ENCODE measurements at places on chromosomes 16 and 17. TPM values are rescaled to one million over a fixed set of nuclear protein-coding genes. Genes with fewer than 3 reads are reported as not detected.

The TBC1D3E gene
- not detected for total RNA-seq

The LAT gene
- total RNA-seq = 8.6 TPM

The PRR35 gene
- not detected for total RNA-seq

The COG4 gene
- total RNA-seq = 35.5 TPM

The ITGAX gene
- total RNA-seq = 0.42 TPM

The SLC52A1 gene
- total RNA-seq = not detected

The KRT33B gene
- not detected for total RNA-seq

The SPN gene
- 0.89 TPM for total RNA-seq

The TPSG1 gene
- 0.23 TPM for total RNA-seq

The SLFN11 gene
- 66.6 TPM for total RNA-seq

The PDPK1 gene
- total RNA-seq = 10.5 TPM

The MYH8 gene
- total RNA-seq = not detected

The CLEC19A gene
- not detected for total RNA-seq

The HBM gene
- total RNA-seq = not detected

The CSF3 gene
- total RNA-seq = 0.29 TPM

The CACNG3 gene
- total RNA-seq = not detected

The NUDT21 gene
- total RNA-seq = 128 TPM

The VWA3A gene
- not detected for total RNA-seq

The C1QTNF8 gene
- not detected for total RNA-seq

The EZH1 gene
- total RNA-seq = 6.8 TPM

The TP53TG3F gene
- 0.29 TPM for total RNA-seq

The SCARF1 gene
- total RNA-seq = 2.1 TPM

The DRC3 gene
- 1.1 TPM for total RNA-seq

The CNGB1 gene
- total RNA-seq = not detected

The RPUSD1 gene
- 38.6 TPM for total RNA-seq

The HBQ1 gene
- not detected for total RNA-seq

The ARL17B gene
- 4.1 TPM for total RNA-seq

The QPRT gene
- not detected for total RNA-seq

The PPP1R27 gene
- not detected for total RNA-seq

The TPSD1 gene
- total RNA-seq = not detected

The CAPN15 gene
- 23.4 TPM for total RNA-seq

The HYDIN gene
- 2.5 TPM for total RNA-seq

The MGAT5B gene
- total RNA-seq = 4.1 TPM

The EVPL gene
- total RNA-seq = 0.06 TPM

The ALDH3A1 gene
- not detected for total RNA-seq

The EXOSC6 gene
- total RNA-seq = 35.6 TPM

The GTF3C1 gene
- total RNA-seq = 46.9 TPM

The SOST gene
- not detected for total RNA-seq

The PRSS22 gene
- not detected for total RNA-seq

The CCL22 gene
- total RNA-seq = not detected

The GLTPD2 gene
- not detected for total RNA-seq

The CACNA1H gene
- 0.06 TPM for total RNA-seq

The SNX20 gene
- total RNA-seq = not detected

The IL17C gene
- not detected for total RNA-seq

The C17orf107 gene
- 0.17 TPM for total RNA-seq

The CHST6 gene
- 0.51 TPM for total RNA-seq

The PHB1 gene
- total RNA-seq = 182 TPM

The FA2H gene
- total RNA-seq = not detected

Data from Daoy (cell line).